Stimulated activated CD4-positive, alpha-beta T cell treated with anti-CD3 and anti-CD28 coated beads, Interleukin-2, amount 100 ng/mL, for 48 hours (primary cell): ENCODE measurements at places on chromosomes 2 and 18.
A peak's percentile ranks its signal among the peaks of the same experiment; 100 is the strongest.

- peak; percentile 11 for DNase-seq
These were observed 201.4 kb downstream of the SOCS6 start for GRCh38 chr18:70489986-70490933.

DNA sequence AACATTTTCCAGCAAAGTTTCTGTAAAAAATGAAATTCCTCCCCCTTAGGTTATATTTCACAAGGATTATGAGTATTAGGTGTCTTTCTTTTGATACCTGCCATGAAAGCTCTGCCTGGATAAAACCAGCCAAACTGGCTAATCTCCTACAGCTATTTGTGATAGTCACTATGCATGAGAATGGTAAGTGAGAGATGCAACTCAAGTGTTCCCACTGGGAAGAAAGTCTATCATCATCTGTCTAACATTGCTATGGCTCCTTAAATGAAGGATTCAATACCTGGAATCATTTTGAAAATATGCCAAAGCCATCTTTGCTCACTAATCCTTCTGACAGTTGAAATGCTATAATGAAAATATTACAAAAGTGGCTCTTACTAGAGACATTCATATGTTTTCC, 339.9 kb upstream of the LRRTM4 start:
- DNase-seq, result no peak

DNA sequence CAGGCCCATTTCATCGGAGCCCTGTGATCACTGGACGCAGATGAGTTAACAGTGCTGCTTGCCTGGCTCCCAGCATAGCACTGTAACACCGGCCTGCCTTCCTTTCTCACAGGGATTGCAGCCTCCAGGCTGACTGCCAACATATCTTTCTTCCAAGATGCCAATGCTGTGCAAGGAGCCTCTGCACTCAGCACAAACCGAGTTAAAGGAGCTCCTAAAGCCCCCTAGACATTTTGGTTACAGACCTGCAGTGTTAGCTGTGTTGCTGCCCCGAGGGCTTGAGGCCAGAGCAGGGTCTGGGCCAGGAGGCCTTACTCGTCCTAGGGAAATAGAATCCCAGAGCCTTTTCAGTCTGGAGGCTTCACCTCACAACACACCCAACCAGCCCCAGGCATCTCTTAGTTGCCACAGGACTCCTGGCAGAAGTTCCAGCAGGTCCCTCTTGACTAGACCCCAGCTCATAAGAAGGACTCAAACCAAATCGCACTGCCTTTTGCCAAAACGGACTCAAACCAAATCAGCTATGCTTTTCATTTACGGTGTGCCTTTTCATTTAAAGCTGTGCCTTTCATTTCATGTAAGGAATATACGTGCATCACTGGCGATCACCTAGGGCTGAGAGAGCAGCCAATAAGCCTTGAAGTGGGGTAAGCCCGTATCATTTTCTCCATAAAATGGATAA, 58.4 kb upstream of the EML4 start:
- no peak for DNase-seq

- DNase-seq, result no peak
These were observed 194.8 kb downstream of the ZNF804A start for GRCh38 chr2:184793176-184793575.

DNA sequence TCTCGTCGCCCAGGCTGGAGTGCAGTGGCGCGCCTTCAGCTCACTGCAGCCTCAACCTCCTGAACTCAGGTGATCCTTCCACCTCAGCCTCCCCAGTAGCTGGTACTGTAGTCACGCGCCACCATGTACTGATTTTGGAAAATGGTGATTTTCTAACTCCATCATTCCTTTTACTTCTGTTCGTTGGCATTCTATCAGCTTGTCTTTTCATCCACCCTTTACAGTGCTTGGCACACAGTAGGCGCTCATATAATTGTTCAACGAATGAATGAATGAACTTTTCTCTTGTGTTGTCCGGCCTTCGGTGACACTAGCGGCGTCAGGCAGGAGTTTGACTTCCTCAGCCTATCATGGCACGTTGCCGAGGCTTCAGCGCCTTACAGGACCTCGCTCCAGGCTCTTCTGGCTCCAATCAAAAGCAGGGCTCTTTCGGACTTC, 373 bp upstream of the MTHFD2 start:
- DNase-seq, result no peak

- no peak for DNase-seq
These were observed 179.6 kb upstream of the SLC39A10 start for GRCh38 chr2:195477248-195477995.

GRCh38 chr2:119134775-119135174, 23.8 kb downstream of the C1QL2 start:
- DNase-seq, result no peak

- no peak for DNase-seq
These were observed 414.3 kb upstream of the HS6ST1 start for GRCh38 chr2:128732976-128733431.

DNA sequence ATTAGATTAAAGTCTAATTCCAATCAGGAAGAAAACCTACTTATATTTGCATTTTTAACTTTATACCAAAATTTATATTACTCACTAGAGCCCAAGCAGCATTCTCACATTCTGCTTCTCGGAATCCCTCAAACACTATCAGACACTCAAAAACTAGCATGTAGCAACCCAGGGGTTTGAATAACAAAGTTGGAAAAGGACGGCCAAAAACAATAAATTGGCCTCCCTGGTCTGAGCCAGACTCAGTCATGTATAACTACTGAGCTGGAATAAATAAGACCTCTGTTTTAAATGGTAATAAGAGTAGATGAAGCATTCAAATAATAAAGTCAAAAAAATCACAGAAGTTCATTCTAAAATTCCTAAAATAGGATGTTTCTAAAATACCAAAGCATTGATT, 290.9 kb downstream of the IRS1 start:
- no peak for DNase-seq

DNA sequence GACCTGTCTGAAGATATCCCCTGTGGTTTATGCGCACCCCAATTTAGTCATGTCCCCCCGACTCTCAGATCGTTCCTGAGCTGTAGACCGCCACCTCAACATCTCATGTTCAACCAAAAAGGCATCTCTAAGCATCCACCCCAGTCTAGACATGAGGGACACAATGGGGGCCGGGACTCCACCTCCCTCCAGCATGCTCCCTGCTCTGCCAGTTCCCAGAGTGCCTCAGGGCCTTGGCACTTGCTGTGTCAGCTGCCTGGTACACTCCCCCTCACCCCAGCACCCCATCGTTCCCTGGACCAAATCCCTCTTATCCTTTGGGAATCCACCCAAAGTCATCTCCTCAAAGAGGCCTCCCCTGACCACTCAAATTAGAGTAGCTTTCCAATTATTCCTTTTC, 22.2 kb downstream of the TNS1 start:
- DNase-seq, result no peak

DNA sequence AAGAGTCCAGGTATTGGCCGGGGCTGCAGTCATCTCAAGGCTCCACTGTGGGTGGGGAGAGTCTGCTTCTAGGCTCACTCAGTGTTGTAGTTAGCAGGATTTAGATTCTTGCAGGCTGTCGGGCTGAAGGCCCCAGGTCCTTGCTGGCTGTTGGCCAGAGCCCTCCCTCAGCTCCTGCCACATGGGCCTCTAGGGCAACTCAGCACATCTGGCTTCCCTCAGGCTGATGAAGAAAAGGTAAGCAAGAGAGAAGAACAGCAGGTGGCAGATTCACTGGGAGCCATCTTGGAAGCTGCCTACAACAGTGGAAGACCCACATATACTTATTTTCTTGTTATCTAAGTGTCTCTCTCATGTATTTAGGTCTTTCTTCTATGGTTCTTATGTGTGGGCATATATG, 4.3 kb downstream of the MRPS9 start:
- DNase-seq, result no peak

GRCh38 chr2:28400921-28401320, 8.3 kb downstream of the FOSL2 start:
- DNase-seq, result no peak

DNA sequence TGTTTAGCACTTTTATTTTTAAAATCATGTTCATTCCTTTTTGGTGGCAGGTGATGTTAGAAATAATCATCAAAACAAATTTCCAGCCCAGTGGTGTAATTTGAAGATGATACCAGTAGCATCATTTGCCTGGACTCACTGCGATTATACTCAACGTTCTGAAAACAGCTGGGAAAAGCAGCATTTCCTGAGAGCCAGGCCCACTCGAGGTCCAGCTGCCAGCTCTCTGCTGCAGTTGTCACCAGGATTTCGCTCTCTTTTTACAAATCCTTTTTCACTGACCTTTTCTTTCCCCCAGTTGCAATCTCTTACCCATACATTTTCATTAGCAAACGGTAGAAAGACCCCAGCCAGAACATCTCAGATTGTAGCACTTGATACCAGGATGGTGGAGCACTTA, 110.6 kb upstream of the LYPD1 start:
- DNase-seq, result no peak

- no peak for DNase-seq
These were observed 12.3 kb upstream of the IL1B start for GRCh38 chr2:112848833-112849232.

GRCh38 chr2:1988594-1988993, 244.3 kb upstream of the PXDN start:
- no peak for DNase-seq

DNA sequence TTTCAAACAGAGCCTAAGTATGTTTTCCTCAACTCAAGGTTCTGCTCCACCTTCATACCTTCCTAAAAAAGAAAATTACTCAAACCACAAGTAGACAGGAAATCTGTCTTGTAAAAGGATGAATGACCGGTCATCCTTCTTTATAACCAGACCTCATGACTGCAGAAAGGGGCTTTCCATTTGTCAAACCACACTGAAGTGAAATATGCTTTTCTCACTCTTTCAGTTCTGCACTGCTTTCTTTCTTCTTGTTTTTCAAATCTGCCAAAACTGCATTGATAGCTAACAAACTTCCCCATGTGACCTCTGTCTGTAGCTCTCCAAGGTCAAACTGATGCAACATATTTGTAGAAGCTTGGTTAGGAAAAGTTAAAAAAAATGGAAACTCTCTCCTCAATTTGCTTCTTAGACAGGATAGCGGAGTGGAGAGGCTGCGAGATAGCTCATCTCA, 308.9 kb upstream of the CCDC68 start:
- no peak for DNase-seq

DNA sequence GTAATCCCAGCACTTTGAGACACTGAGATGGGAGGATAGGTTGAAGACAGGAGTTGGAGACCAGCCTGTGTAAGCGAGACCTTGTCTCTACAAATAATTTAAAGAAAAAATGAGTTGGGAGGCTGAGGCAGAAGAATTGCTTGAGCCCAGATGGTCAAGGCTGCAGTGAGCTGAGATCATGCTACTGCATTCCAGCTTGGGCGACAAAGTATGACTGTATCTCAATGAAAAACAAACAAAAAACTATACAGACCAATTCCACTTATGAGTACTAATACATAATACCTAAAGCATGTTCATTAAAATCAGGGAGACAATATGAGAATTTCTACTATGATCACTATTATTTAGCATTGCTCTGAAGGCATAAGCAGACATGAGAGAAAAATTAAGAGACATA, 12.6 kb downstream of the RNF149 start:
- no peak for DNase-seq

GRCh38 chr2:128444121-128444771, 125.6 kb upstream of the HS6ST1 start:
- DNase-seq, result no peak

- DNase-seq, result no peak
These were observed 173.4 kb downstream of the TMEM200C start for GRCh38 chr18:5721924-5722323.

- DNase-seq, result no peak
These were observed 81.6 kb downstream of the SH3RF3 start for GRCh38 chr2:109210431-109211200.

DNA sequence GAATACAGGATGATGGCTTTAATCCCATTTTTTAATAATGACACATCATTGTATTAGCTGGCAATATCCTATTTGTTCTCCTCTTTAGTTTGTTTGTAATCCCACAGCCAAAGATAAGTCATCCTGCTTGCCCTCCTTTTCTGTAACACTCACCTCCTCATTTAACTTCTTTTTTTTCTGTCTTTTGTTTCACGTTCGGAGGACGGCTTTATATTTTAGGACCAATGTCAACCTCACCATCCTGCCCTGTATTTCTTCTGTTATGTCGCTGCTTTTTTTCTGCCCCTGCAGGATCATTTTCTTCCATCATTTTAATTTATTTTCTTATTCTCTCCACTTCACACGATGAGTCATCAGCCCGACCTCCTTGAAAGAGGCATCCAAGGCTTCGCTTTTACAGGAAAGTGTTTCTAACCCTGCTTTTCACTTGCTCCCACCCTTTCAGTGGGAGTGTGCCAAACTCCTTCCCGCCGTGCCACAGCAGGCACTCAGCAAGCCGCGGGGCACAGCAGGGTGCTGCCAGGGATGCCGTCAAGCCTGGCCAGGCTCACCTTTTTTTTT, 11.4 kb downstream of the RAB31 start:
- no peak for DNase-seq

DNA sequence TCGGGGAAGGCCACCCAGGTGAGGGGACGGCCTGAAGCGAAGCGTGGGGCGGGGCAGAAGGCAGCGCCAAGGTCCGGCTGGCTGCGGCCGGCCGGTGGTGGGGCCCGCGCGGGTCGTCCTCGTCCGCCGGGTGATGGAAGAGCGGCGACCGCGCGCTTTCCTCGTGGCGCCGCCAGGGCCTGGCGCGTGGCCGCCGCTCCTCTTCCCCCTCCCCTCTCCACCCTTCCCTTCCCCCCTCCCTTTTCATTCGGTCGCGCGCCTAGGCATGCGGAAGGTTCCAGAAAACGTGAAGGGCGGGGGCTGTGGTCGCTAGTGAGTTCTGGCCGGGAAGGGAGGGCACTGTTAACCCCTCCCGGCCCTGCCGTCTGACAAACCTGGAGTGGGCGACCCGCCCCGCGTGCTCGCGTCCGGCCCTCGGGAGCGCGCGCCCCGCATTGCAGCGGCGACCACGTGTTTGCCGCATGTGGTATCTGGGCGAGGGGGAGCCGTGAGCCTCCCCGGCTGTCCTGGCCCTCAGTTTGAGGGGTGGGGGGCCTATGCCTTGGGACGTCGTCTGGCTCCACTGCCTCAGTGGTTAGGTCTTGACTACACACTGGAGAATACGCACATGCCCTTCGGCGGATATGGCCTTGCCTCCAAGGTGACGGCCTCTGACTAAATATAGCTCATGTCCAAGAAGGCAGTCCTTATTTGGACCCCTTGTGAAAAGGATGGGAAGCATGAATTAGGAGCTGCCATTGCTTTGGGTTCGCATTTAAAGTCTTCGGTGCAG, 579 bp downstream of the MAT2A start:
- peak; percentile 68 for DNase-seq

DNA sequence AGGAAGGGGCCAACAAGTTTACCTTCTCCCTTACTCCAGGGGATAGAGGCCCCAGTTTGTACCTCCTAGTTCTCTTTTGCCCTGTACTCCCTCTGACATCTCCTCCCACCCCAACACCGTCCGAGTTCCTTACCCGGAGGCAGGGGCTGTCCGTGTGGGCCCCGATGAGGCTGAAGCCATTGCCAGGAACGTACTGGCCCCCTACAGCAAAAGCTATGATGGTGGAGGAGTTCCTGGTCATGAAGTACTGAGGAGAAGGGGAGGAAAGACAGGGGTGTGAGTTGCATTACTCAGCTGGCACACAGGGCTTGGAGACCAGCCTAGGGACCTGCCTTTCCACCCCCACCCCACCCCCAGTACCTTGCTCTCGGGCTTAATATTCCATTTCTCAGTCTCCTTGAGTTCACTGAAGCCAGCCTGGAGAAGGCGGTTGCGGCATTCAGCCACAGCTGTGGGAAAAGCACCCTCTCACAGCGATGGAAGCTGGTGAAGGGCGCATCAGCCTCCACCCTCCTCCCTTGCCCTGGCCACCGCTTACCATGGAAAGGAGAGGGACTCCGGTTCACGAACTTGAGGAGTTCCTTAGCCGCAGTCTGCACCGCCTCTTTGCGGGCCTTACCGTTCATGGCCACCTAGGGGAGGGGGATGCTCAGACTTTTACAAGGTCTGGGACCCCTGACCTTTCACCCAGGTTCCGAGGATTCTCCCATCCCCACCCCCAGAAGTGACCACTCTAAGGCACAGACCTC, 1.0 kb downstream of the DNPEP start:
- no peak for DNase-seq
